T47D (cell line): ENCODE measurements at places on chromosomes 13 and 19.
A peak's percentile ranks its signal among the peaks of the same experiment; 100 is the strongest.

- no peak for DNase-seq
These were observed 18.4 kb downstream of the LRCH1 start for GRCh38 chr13:46571189-46571908.

- DNase-seq: peak; percentile 24
These were observed 994 bp downstream of the CCDC194 start for GRCh38 chr19:17393002-17393401.

DNA sequence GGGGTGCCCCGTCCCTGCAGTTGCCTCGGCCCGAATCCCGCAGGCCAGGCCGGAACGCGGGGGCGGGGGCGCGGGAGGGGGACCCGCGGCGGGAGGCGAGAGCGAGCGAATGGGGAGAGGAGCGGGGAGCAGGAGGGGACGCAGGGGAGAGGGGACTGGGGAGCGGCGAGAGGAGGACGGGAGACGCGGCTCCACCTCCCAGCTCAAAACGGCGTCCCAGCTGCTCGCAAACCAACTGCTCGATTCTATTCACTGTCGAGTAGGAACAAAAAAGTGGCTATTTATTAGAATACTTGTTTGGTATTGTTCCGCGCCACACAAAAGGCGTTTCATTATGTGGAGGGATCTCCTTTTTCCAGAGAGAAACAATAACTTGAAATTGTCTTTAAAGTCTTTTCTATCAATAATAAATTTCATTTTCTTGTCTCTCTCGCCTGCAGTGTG lies 10.6 kb upstream of the SOX1 start:
- no peak for DNase-seq

GRCh38 chr13:77810878-77811277 lies 107.8 kb downstream of the EDNRB start:
- peak; percentile 24 for DNase-seq

- no peak for DNase-seq
These were observed at the start of gene SIGLEC10 for GRCh38 chr19:51417107-51417809. Gene SIGLEC10 (minus strand): TSS chr19:51417642. CDS start chr19:51417581, 61 bp downstream.

- DNase-seq: no peak
These were observed 906.3 kb downstream of the PCDH9 start for GRCh38 chr13:66323745-66324347.

DNA sequence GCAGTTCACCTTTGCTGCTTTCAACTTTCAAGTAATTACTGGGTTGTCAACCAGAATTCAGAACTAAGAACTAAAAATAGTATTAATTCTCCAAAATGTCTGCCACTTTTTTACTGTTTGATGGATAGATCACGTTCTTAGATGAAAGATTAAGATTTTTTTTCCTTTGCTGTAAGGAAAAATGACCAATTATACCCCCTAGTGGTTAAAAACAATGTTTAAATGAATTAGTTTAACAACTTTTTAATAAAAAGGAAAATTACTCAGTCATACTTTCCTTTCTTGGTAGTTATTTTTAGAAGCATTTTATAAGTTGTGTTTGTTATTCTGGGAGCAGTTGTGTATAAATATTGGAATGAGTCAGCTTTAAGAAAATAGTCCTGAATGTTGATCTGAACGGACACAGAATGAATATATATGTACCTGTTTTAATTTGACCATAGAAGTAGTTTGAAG lies 4.6 kb downstream of the TM9SF2 start:
- no peak for DNase-seq

DNA sequence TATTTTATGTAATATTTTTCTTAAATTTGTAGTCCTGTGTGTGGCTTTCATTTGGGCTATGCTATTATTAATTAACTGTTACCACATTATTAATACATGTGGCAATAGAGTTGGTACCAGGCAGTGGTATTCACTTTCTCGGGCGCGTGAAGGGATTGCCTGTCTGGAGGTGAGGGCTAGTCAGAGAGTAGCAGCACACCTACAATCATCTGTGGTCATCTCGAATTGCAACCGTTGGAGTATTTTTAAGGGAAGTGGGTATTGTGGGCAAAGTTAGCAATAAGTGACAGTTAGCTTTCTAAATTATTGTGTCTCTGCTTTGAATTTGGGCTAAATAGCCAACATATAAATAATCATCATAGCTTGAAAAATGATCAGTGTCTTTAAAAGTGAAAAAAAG lies 20.0 kb upstream of the GPR18 start:
- DNase-seq: no peak

- DNase-seq: peak; percentile 89
These were observed 58.8 kb upstream of the ZNF681 start for GRCh38 chr19:23817519-23817918.

GRCh38 chr19:39183104-39183503 lies 13.7 kb upstream of the NCCRP1 start:
- DNase-seq: no peak

DNA sequence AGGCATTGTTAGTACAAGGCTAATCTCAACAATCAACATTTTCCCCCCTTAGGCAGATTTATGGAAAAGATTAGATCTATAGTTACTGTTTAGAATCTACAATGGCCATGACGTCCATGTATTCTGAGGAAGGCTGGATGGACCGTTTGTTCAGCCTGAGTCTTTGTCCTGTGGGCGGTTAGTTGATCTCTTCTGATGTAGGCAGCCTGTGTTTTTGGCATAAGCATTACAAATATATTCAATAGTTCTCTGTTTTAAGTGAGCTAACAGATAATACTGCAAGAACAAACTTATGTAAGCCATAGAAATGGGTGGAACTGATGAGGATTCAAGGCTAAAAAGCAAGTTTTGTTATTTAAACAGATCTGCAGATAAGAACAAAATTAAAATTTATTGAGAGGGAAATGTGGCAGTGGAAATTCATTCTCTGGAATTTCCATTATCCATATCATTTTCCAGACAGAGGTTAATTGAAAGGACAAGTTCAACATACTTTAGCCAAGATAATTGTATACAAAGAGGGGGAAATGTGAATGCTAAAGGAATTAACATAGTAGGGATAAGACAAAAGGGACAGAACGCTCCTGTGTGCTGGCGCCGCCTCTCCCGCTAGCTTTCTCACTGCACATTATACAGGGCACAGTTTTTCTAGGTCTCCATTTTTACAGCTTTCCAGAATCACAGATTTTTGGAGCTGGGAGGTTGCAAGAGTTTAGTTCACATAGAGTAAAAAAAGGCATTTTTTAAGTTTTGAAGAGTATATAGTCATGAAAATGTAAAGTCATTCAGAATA lies 48.6 kb downstream of the FAM124A start:
- no peak for DNase-seq

- no peak for DNase-seq
These were observed 183.2 kb upstream of the SOX1 start for GRCh38 chr13:111883571-111884343.

DNA sequence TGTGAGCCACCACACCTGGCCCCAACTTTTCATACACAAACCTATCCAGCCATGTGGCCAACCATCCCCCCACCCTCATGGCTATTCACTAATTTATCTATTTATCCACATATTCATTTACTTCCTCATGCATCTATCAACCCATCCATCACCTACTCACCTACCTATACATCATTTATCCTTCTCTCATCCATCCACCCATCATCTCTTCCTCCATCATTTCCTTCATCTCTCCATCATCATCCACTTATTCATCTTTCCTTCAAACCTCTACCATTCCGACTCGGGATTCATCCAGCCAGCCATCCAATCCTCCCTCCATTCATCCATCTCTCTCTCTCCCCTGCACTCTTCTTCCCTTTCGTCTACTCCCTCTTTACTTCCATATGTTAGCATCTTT lies 54.6 kb downstream of the RYR1 start:
- DNase-seq: no peak

GRCh38 chr19:49920624-49921363 lies 8.2 kb upstream of the ATF5 start:
- DNase-seq: no peak

- DNase-seq: no peak
These were observed 23.7 kb downstream of the ZNF175 start for GRCh38 chr19:51594774-51595109.

DNA sequence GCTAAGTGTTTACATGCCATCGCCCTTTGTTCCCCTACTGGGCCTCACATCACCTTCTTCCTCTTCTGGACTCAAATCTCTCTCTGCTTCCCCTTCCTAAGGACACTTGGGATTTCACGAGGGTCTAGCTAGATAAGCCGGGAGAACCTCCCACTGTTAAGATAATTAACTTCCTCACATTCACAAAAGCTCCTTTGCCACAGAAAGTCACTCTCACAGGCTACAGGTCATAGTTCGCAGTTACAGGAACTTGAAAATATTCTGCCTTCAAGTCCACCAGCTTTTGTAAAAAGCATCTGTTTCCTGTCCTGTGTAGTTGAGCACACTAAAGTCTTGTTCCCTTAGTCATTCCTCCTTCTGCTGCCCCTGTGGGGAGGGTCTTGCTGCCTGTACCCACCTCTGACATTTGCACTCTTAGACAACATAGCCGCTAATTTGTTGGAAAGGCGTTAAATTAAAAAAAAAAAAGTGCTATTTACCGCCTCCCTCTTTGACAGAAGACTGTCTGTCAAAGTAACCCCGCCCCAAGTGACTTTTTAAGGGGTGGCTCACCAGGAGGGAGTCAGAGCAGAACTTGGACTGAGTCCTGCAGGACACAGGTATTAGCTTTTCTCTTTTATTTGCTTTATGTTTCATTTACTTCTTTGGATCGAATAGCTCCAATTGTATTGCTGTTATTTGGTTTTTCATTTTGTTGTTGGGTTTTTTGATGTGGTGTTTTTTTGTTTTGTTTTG lies 26.8 kb upstream of the CEACAM21 start:
- DNase-seq: no peak

GRCh38 chr19:22286151-22286810 lies at the start of gene ZNF729:
Gene ZNF729 (plus strand): TSS chr19:22286441. CDS start chr19:22286526, 85 bp downstream.
- DNase-seq: peak; percentile 80

DNA sequence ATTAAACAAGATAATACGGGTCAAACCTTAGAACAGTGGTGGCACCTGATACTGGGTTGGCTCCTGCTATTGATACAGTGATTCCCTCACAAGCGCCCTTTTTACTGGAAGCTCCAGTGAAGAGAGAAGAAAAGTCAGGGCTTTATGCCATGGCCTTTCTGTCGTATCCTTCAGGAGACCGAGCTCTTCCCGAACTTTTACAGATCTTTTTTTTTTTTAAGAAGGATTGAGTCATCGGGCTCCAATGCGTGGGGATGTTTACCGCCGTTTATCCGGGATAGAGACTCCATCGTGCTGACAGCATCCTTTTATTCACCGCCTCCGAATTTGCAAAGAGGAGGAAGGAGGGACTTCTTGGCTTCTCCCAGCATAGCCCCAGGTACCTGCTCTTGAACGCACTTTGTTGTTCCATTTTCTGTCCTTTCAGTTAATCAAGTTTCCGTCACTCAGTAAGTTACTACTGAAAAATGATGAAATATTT lies 574 bp downstream of the ZNF227 start:
- no peak for DNase-seq

DNA sequence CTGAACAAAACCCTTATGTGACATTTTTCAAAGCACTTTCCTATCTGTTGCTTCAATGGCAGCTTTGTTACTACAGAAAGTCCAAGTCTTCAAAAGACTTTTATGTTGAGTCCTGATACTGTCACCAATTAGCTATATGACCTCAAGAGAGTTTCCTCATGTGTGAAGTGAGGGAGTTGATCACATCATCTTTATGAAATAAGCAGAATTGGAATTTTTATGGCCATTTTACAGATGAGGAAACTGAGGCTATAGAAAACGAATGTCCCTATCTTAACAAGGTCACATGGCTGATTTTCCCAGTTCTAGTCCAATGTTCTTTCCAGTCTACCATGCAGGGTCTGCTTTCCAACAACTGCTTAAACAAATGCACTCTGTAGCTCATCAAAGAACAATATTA lies 2.6 kb downstream of the TNFRSF19 start:
- no peak for DNase-seq

DNA sequence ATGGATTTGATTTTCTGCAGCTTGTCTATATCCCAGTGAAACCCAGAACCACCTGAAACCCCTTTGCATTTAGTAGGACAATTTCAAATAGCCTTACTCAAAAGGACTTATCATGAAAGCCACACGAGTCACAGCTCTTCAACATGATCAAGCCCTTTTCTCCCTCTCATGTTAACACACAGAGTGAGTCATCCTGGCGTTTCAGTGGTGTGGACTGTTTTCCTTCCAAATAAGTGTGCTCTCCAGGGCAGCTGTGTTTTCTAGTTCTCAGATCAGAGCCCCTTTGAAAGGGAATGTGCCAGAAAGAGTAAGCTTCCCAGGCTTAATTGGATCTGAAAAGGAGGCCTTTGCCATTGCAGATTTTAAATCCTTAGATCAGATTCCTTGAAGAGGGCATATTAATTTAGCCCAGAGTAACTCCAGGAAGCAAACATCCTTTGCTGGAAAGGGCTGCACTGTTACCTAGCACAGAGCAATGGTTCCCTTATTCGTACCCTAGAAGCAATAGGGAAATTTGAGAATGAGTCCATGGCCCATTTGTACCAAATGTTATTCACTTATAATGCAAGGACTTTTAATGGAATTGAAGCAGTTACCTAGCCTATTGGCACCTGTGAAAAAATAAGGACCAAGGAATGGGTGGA lies 51.3 kb downstream of the ERICH6B start:
- DNase-seq: no peak

GRCh38 chr13:73177017-73177416 lies 118.2 kb downstream of the KLF5 start:
- DNase-seq: no peak

DNA sequence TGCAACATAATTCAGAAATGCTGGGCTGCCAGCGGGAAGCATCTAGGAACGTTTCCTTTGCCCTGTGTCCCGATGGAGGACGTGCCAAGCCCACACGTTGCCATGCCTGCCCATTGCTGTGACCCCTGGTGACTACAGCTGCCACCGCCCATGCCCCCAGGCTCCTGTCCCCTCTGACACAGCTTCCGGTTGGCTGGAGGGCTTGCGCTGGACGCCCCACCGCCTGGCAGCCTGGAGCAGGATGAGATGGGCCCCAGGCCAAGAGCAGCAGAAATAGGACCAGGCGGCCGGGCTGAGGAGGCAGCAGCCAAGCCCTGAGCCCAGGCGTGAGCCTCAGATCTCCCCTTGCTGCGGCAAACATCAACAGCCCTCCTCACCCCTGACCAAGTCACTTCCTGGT lies 125.9 kb downstream of the COL4A2 start:
- DNase-seq: no peak

DNA sequence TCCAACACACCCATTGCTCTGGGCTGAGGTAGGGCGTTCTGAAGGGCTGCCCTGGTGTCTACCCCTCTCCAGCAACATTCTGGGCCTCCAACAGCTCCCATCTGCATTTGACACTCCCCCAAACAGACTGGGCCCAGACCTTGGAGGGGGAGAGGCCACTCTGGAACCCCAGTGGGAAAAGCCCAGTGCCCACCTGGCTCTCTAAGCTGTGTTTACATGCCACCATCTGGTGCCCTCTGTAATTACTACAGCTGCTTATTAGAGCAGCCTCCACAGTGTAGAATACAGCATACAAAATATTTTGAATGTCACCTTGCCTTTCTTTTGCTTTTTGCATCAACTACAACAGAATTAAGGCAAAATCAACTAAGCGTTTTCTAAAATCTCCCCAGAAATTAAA lies 35.8 kb upstream of the TM9SF2 start:
- no peak for DNase-seq
